ENCODE measurements at places on chromosomes 3 and 15.
A peak's percentile ranks its signal among the peaks of the same experiment; 100 is the strongest.

- DNase-seq: peak; percentile 3
These were observed 271.4 kb upstream of the PPP2R3A start for GRCh38 chr3:135694142-135694541.

DNA sequence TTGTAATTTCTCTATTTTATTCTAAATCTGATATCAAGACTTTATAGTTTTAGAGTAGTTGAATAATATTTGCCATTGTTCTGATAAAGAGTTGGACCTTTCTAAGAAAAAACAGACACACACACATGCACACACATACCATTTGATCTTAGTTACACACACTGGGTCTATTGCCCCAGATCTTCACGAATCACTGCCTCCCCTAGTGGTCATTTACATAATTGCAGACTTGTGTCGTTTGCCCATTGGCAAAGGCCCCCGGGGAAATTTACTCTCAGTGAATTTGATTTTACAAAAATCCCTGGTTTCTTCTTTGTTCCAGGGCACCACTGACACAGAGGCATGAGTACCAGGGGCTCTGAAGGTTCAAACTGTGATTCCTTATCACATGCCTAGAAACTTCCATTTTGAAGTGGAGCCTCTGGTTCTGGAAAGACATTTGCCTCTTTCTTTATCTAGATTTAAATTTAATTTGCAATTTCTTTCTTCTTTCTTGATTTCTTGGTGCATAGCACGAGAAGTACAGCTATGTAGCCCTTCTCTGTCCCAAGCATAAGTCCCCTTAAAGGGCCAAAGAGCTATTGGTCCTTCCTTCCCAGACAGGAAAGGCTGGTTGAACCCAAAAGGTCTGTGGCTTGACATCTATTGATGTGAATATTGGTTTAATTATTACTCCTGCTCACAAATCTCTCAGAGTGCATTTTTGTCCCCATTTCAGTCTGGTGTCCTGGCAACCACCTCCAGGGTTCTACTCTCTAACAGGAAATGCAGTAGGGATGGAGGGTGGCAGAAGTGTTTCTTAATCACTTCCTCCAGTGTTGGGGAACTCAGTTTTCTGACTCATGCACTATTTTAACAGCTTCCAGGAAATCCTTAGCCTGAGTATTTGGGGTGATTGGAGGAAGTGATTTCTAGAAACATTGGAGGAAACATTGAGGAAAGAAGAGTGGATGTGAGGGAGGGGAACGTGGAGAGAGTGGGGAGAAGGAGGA, 32.4 kb upstream of the SLC6A11 start:
- DNase-seq: peak; percentile 13

GRCh38 chr3:131778526-131778925, 256.3 kb downstream of the CPNE4 start:
- DNase-seq: no peak

DNA sequence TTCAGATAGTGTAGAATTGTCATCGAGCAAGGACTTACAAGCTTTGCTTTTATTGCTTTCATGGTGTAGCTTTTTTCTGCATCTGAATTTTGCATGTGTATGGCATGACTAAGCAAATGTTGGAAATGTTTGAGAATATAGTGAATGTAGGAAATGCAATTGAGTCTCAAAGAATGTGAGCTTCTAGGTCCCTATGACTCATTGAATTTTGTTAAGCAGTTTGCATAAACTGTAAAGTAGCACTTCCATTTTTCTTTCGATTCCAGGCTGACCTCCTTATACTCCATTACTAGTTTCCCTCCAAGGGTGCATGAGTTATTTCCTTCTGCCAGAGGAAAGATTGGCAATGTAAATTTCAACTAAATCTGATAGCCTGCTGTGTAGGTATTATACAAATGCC, 619.2 kb downstream of the DIPK2A start:
- DNase-seq: peak; percentile 53

DNA sequence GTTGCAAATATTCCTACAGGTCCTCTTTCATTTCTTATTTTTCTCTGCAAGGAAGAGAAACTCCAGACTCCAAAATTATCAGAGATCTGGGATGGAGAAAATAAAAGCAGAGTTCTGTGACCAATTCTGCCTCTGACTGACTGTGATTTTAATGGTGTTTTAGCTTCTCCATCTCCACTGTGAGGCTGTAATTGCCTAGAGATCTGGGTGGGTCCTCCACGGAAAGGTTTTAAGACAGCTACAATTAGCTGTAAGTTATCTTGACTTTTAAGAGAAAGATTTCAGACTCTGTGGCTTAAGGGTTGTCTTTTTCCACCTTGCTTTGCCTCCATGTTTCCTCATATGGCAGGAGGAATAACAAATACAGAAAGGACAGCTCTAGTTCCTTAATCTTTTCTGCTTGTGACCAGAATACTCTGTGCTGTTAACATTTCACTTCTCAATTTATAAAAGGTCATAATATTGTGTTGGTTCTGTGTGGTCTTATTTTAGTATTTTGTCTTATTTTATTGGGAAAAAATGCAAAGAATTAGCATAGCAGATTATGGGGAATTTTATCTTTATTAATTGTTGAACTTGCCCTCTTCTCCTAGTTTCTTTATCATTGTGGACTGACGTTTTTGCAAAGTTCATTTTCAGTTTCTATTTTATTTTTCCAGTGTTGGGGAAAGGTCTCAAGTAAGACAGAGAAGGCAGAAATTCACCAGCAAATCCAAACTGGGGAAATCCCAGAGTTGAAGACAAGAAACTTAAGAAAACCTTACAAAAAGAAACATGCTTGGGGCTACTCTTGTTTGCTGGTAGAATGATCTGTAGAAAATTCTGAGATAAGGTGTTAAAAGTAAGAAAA, 157.9 kb downstream of the RAP2B start:
- no peak for DNase-seq

GRCh38 chr15:39578851-39579486, 1.9 kb upstream of the THBS1 start:
- peak; percentile 85 for DNase-seq

GRCh38 chr3:194447657-194448056, 39.1 kb downstream of the ATP13A3 start:
- DNase-seq: no peak

- DNase-seq: no peak
These were observed 19.4 kb downstream of the ZPLD1 start for GRCh38 chr3:102454181-102454580.

DNA sequence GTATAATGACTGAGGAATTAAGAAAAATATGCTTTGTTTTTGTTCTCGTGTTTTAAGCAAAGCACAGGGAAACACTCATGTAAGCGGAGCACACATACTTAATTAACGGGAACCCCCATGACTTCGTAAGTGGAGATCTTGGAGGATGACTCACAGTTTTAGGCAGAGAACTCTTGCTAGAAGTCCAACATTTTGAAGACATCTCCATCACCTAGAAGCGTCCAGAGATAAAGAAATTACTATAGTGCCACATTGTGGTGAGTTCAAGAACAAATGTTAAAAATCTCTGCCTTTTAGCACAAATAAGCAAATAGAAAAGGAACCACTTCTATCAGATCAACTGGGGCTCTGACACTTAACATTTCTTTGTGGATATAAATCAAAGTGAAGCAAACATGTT, 194.1 kb upstream of the ARHGEF26 start:
- peak; percentile 50 for DNase-seq

- DNase-seq: no peak
These were observed 653.6 kb downstream of the NAALADL2 start for GRCh38 chr3:175512700-175513099.

DNA sequence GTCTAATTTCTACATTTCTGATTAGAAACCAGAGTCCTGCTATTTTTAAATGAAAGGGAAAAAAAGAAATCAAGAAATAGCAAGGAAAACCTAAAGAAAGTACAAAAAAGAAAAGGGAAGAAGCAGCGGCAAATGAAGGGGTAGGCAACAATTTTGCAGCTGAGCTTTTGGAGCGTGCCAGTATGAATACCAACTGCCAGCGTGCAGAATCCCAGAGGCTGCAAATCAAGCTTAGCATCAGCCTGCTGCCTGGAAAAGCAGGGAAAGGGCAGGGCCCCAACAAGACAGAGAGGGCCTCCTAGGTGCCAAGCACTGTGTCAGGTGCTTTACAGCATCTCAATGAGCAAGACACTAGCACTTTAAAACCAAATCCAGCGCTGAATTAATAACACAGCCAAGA, 176.8 kb downstream of the STT3B start:
- no peak for DNase-seq

DNA sequence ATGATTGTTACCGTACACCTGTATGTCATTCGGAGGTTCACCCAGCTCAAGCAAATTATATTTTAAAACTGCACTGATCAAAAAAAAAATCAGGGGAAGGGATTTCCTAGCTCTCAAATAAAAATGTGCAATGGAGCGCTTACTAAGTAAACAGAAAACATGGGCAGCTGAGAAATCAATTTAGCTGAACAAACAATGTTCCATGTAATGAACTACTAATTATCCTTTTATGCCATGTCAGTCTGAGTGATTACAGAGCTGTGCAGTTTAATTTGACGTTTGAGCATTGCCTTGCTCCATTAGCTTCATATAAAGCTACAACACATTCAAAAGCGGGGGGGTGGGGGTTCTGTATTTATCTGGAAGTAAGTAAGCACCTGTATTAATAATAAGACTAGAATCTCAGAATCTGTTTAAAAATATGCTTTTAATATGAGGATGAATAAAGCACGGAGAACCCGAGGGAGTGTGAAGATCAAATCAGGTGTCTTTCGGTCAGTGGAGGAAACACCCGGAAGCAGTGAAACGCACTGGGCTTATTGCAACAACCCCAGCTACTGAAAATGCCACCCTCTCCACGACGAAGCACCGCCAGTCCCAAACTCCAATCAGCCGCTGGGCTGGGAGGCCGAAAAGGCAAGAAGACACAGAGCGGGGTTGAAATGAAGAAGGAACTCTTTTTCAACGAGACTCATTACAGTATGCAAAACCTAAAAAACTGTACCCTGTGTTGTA, 196.5 kb upstream of the ATP11B start:
- DNase-seq: no peak

DNA sequence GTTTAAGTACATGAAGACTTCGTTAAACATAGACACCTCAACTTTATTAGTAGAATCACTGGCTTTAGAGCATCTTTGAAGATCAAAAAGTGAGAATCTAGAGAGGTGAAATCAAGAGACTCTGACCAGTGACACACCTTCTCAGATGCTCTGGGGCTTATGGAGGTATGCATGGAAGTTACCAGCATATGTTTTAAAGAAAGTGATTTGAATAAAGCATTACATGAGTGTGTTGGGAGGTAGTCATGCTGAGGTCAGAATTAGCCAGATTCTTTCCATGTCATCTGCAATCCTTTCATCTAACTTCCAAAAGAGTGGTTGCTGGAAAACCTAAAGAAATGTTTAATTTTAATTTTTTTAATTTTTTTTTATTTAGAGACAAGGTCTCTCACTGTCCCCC, 658.0 kb upstream of the GOLIM4 start:
- DNase-seq: no peak

DNA sequence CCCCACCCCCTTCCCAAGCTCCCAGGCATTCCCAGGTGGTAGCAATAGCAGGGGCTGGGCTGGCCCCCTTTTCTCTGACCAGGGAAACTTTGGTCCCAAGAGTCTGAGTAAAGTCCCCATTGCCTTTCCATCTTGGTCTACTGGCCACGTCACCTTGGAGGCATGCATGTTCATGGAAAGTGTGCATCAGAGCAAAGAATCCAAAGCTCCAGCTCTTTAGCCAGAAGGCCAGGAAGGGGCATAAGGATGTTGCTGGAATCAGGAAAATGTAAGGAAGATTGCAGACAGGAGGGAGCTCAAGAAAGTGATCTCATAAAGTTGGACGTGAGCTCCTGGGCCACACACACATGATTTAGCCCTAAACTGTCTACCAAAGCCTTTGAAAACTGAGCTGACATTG, 63.6 kb downstream of the KBTBD12 start:
- DNase-seq: peak; percentile 78

- peak; percentile 71 for DNase-seq
These were observed 14.7 kb downstream of the ST3GAL6 start for GRCh38 chr3:98777801-98778220.

- DNase-seq: no peak
These were observed 2.0 kb upstream of the TPM1 start for GRCh38 chr15:63040509-63040908.

GRCh38 chr3:129855832-129856419, 37.6 kb downstream of the TMCC1 start:
- peak; percentile 75 for DNase-seq

- no peak for DNase-seq
These were observed 969.4 kb downstream of the PLOD2 start for GRCh38 chr3:145191543-145191942.

DNA sequence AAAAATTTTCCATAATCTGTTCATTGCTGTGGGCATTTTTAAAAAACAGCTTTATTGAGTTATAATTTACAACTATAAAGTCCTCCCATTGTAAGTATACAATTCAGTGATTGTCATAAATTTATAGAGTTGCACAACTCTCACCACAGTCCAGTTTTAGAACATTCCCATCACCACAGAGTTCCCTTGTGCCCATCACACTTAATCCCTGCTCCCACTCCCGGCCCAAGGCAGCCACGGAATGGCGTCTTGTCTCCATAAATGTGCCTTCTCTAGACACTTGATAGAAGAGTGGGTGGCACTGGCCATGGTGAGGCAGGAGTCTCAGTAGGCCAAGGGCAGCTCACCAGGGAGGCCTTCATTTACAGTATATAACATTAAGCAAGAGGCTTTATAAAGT, 6.3 kb downstream of the TSEN2 start:
- no peak for DNase-seq

Data from M059J (cell line).